Hair follicle dermal papilla cell (primary cell): ENCODE measurements at places on chromosomes 6 and 20. TPM values are rescaled to one million over a fixed set of nuclear protein-coding genes. Genes with fewer than 3 reads are reported as not detected.

The KCNK16 gene
- not detected in 2 replicates for total RNA-seq

The CCN5 gene
- total RNA-seq = 50.3 and 59.2 TPM in 2 replicates

The SAPCD1 gene
- 0.61 TPM in 1 of 2 replicates, not detected in the other for total RNA-seq

The ANGPT4 gene
- under 0.01 TPM in 2 replicates for total RNA-seq

The GRIK2 gene
- 1.3 and 1.5 TPM in 2 replicates for total RNA-seq

The SPATS1 gene
- not detected in 2 replicates for total RNA-seq

The TAGAP gene
- not detected in 2 replicates for total RNA-seq

The SLC4A11 gene
- 1.3 and 1.9 TPM in 2 replicates for total RNA-seq

The CASS4 gene
- 1.8 and 2.7 TPM in 2 replicates for total RNA-seq

The ROS1 gene
- total RNA-seq = under 0.01 and 0.12 TPM in 2 replicates

The DNAAF9 gene
- total RNA-seq = 18.5 and 24.2 TPM in 2 replicates

The TGM6 gene
- total RNA-seq = not detected in 2 replicates

The SLC22A23 gene
- 10.7 and 20.4 TPM in 2 replicates for total RNA-seq

The ME1 gene
- total RNA-seq = 28.7 and 31.9 TPM in 2 replicates

The RAET1L gene
- not detected in 2 replicates for total RNA-seq

The BMP7 gene
- 0.12 and 0.81 TPM in 2 replicates for total RNA-seq

The CDSN gene
- total RNA-seq = not detected in 2 replicates

The SIRPB2 gene
- not detected in 2 replicates for total RNA-seq

The AHI1 gene
- 22.3 and 38.3 TPM in 2 replicates for total RNA-seq

The C6orf15 gene
- total RNA-seq = not detected in 2 replicates

The TMEM244 gene
- total RNA-seq = not detected in 2 replicates

The CTCFL gene
- total RNA-seq = not detected in 2 replicates

The STMND1 gene
- 0.32 TPM in 1 of 2 replicates, not detected in the other for total RNA-seq

The DPPA5 gene
- not detected in 2 replicates for total RNA-seq

The CTNNBL1 gene
- 21.9 and 23.5 TPM in 2 replicates for total RNA-seq

The TRIM15 gene
- not detected in 2 replicates for total RNA-seq

The SRMS gene
- total RNA-seq = not detected in 2 replicates

The PNLDC1 gene
- 0.81 and 1.2 TPM in 2 replicates for total RNA-seq

The MMP24 gene
- 0.73 and 0.81 TPM in 2 replicates for total RNA-seq

The UBE2C gene
- 2.3 and 4.5 TPM in 2 replicates for total RNA-seq

The DEFB114 gene
- total RNA-seq = not detected in 2 replicates

The SRSF12 gene
- 0.32 and 0.36 TPM in 2 replicates for total RNA-seq

The TAF4 gene
- total RNA-seq = 5.1 and 5.8 TPM in 2 replicates

The KIF25 gene
- total RNA-seq = 0.32 TPM in 1 of 2 replicates, not detected in the other

The PROKR2 gene
- total RNA-seq = not detected in 2 replicates

The KCNK17 gene
- not detected in 2 replicates for total RNA-seq

The FOXS1 gene
- 0.16 TPM in 1 of 2 replicates, not detected in the other for total RNA-seq

The FLRT3 gene
- total RNA-seq = 0.85 and 2.8 TPM in 2 replicates

The SLC17A2 gene
- total RNA-seq = not detected in 2 replicates
